ENCODE measurements at places on chromosomes 12 and 14.

DNA sequence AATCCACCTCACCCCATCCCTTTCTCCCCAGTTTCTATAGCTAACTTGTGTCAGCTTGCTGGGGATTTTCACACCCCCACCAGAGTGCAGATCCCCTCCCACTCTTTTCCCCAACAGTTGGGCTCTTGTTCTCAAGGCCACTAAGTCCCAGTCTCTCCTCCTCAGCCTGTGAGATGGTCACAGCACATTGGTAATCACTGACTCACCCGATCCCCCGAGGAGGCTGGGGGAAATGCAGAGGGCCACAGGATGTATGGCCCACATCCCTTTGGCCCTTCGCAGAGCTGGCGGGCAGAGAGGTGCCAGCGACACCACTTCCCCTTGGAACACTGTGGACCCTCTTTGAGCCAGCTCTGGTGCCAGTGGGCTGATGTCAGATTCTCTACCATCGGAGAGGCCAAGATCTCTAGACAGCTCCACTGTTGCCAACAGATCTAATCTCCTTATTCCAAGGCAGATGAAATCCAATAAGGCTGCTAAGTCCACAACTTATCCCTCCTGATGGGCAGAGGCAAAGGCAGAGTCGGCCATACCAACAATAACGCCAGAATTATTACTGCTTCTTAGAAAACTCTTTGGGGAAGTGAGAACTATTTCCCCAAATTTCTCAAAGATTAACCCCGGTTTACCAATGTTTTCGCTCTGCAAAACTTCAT, 1.6 kb downstream of the FMNL3 start:
- DNase-seq: no peak

DNA sequence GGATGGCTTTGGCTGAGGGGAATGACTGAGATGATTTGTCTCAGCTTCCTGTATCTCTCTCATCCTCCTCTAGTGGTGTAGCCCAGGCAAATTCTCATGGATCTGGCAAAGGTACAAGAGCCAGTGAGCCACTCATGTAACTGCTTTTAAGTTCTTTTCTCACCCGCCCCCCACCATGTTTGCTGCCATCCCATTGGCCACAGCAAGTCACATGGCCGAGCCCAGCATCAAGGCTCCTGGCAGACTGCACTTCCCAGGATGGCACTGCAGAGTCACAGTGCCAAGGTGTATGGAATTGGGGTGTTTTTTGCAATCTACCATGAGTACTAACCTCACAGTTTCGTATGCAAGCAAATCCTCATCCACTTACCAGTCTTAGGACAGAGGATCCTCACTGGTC, 50.9 kb downstream of the CHST11 start:
- peak; percentile 82 for DNase-seq

DNA sequence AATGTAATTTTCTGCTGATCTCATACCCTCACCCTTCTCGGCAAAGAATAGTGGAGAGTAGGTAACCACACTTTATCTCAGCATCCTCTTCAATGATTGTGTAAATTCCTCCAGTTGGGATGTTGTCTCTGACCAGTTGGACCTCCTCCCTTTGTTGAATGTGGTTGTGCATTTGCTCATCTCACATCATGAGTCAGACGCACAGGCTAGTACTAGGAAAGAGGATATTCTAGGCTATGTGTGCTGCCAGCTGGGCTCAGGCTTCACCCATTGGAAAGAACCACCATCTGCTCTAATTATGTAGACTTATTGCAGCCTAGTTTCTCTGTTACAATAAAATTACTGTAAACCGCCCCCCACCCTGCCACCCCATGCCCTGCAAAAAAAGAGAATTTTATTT, 90.3 kb downstream of the LMO3 start:
- no peak for DNase-seq

GRCh38 chr12:72677139-72677538, 405.0 kb downstream of the TRHDE start:
- DNase-seq: no peak
